ENCODE measurements at places on chromosomes 5 and 9.
A peak's percentile ranks its signal among the peaks of the same experiment; 100 is the strongest.

- DNase-seq, result no peak
Observed at GRCh38 chr5:96657068-96657467, 5.1 kb upstream of the CAST start.

DNA sequence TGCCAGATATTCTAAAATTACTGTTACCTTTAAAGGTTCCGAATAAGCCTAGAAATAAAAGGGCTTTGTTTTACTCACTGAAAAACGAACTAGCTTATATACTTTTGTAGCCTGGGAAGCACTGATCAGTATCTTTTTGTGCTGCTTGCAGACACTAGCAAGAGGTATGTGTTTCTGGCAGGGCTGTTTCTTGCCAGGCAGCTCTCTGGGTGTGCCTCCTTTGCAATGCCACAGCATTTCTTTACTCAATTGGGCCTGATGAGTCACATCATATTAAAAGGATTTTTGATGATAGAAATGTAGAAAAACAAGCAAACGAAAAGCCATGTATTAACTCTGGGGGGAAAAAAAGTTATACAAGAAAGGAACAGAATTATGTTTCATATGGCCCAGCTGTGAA, 35.6 kb downstream of the CD180 start:
- peak; percentile 30 for DNase-seq

DNA sequence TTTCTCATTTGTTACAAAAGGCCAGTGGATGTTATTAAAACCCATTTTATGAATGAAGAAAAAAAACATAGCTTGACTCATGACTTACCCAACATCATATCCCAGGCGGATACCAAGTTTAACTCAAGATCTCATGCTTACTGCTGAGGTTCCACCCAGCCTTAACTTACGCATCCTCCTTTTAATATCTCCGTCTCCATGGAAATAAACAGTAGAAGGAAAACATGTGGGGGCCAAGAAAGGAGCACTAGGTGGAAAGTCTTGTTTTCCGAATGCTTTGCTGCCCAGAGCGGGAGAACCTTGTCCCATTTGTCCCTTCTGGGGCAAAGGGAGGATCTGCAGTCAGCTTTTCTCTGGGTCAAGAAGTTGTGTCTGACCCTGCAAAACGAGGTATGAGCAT, 44.1 kb downstream of the ANGPTL2 start:
- no peak for DNase-seq

DNA sequence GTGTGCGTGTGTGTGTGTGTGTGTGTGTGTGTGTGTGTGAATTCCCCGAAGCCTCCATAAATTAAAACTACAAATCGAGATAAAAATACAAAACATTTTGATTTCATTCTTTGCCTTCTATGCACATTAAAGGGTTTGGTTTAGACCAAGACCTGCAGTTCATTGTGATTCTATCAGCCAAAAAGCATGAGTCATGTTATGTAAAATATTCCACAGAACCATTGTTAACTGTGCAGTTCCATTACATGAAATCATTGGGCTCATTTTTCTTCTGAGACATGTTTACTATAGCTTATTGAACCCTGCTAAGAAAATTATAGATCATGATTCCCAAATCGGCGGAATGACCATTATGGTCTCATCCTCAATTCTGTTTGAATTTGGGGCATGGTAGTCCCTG, 11.7 kb downstream of the CAVIN4 start:
- DNase-seq, result no peak

DNA sequence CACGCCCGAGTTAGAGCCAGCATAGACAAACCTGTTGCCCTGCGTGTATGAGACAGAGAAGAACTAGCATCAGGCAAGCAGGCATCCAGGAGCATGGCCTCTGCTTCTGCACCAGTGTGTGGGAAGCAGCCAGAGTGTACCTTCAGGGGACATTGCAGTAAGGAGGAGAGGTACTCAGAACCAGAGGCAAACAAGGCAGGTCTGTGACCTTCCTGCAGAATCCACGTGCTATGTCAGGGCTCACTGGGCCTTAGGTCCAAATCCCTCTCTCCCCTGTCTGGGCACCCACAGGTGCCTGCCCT, 63.0 kb downstream of the SECISBP2 start:
- no peak for DNase-seq

DNA sequence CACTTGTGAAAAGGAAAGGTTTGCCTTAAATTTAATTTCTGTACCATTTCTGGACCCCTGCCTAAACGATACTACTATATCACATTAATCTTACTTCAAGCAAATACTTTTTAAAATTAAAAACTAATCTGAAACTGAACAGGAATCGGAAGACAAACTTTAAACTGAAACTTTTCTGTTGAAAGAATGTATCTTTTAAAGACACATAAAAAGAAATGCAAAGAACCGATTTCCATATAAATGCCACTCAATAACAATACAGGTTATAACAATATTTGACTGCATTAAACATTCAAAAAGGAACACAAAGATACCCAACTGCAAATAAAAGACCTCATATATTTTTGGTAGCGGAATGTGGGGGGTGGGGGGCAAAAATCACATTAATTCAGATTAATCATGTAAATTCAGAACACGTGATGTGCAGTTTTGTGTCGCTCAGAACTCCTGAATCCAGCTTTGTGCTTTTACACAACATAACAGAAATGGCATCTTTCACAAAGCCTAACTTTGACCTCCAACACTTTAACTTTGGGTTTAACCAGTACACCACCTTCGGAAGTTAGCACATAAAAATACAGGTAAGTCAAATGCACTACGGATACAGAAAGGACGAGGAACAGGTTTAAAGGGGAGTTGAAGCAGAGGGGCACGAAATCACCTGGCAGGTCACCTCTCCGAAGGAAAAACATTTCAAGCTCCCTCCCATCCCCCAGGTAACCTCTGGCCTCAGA, 925 bp downstream of the LIFR start:
- no peak for DNase-seq

All from activated T-cell treated with anti-CD3 and anti-CD28 coated beads, Interleukin-2, amount 50 U/mL, for 1 hour (primary cell).